ENCODE measurements at places on chromosomes 7 and 10.

GRCh38 chr10:33386926-33387325 lies 52.5 kb upstream of the NRP1 start:
- no peak for DNase-seq

DNA sequence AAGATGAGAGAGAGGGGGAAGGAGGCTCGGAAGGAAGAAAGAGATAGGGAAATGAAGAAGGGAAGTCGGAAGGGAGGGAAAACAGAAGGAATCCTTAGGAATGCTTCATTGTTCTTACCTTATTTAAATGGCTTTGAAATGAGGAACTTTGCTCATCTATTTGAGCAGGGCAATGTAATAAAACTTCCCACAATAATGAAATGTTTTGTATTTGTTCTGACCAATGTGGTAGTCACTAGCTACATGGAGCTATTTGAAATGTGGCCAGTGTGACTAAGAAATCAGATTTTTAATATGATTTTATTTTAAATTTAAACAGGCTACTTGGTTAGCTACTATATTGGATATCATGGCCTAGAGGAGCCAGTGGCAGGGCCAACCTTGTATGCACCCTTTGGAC lies 510.6 kb downstream of the HTR7 start:
- DNase-seq = no peak

DNA sequence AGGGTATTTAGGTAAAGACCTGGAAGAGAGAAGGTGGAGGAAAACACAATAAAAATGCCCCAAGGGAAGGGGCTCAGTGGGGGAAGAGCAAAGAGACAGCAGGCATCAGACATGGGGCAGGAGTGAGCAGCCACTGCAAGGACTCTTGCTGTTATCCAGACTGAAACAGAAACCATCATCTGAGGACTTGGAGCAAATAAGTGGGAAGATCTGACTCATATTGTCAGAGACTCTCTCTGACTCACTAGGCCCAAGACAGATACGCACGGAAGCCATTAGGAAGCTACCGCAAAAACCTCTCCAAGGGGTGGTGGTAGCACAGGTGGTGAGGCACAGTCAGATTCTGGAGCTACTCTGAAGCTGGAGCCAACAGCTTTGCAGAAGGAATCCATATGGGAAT lies 110.7 kb downstream of the RNF32 start:
- peak; percentile 62 for DNase-seq

- no peak for DNase-seq
Measured at GRCh38 chr7:82629583-82629982, 186.0 kb upstream of the CACNA2D1 start.

DNA sequence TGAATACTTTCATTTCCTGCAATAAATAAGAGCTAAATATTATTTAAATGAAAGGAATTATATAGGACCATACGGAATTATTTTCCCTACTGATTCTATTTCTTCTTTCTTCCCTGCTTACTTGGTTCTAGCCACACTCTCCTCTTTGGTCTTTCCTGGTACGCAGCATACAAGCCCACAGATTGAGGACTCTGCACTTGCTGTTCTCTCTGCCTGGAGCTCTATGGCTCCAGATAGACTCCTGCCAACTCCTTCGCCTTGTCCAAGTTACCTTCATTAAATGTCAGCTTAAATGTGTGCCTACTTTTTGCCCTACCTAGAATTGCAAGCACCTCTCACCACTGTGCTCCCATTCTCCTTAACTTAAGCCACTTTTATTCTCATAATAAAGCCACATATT lies 203.4 kb downstream of the MDFIC start:
- DNase-seq = no peak

DNA sequence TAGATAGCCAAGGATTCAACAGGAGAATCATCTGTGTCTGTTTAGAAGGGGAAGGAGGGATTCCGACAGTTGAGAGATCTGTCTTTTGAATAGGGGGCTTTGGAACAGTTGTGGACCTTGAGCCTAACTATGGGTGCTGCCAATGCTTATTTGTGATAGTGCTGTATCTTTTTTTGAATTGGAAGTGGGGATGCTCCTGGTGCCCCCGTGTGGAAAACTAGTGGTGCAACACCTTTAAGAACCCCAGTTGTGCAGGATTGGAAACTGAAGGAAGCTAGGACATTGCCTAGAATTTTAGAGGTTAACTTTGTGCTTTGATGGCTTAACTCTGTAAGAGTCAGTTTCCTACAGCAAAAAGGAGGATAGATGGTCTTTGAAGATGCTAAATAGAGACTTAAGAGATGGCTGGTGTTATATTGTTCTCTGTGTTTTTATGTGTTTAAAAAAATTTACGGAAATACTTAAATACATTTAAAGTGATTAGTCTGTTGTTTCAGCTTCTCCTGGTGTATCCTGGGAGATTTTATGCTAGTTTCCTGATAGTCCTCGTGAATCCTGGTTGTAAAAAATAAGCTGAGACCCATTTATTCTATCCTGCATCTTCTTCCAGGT lies 69.3 kb downstream of the AP3M1 start:
- peak; percentile 65 for DNase-seq
